Activated CD4-positive, alpha-beta T cell treated with anti-CD3 and anti-CD28 coated beads, Interleukin-2, amount 50 U/mL, for 24 hours (primary cell): ENCODE measurements at places on chromosomes 6 and 20.

GRCh38 chr6:29797135-29797534, 30.5 kb upstream of the HLA-G start:
- no peak for DNase-seq

GRCh38 chr6:131042664-131043063, 20.4 kb downstream of the EPB41L2 start:
- DNase-seq: no peak

- DNase-seq: no peak
These were observed 10.2 kb downstream of the BMP7 start for GRCh38 chr20:57256205-57256604.

DNA sequence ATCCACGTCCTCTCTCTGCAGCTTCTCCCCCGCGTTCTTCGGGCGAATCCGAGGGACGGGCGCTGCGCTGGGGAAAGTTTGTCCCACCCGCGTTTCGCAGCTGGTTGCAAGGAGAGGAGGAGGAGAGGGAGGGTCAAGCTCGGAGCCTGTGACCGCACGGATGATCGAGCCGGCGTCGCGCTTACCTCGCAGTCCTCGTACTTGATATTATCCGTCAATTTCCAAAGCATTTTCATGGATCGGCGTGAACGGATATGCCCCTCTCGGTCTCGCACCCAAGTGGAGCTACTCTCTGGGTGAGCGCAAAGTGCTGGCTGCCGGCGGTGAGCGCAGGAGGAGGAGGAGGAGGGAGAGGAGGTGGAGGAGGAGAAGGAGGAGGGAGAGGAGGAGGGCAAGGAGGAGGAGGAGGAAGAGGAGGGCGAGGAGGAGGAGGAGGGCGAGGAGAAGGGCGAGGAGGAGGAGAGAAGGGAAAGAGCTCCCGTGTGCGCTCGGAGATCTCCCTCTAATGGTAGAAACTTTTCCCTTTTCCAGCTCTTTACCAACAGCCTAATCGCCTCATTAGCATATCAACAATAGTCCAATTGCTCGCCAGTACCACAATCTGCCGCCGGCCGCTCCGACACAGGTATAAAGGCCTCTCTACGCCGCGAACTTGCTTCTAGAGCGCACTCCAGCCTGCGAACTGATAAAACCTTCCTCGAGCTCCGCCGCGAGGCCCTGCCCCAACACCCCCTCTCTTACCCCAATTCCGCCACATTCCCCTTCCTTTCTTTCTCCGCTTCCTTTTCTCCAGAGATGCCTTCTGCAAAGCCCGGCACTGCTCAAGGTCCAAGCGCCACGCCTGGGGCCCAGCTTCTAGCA, at the start of gene TFAP2A:
TSS of gene TFAP2A (minus strand) at position 319 of the 861 bp plus-strand sequence. CDS start at position 236, 83 bp downstream.
- no peak for DNase-seq

DNA sequence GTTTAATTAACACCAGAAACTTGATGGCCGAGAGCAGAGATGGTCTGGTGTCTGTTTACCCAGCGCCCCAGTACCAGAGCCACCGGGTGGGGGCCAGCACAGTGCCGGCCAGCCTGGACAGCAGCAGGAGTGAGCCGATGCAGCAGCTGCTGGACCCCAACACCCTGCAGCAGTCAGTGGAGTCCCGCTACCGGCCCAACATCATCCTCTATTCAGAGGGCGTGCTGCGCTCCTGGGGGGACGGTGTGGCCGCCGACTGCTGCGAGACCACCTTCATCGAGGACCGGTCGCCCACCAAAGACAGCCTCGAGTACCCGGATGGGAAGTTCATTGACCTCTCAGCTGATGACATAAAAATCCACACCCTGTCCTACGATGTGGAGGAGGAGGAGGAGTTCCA, 73.7 kb downstream of the SYNDIG1 start:
- no peak for DNase-seq

DNA sequence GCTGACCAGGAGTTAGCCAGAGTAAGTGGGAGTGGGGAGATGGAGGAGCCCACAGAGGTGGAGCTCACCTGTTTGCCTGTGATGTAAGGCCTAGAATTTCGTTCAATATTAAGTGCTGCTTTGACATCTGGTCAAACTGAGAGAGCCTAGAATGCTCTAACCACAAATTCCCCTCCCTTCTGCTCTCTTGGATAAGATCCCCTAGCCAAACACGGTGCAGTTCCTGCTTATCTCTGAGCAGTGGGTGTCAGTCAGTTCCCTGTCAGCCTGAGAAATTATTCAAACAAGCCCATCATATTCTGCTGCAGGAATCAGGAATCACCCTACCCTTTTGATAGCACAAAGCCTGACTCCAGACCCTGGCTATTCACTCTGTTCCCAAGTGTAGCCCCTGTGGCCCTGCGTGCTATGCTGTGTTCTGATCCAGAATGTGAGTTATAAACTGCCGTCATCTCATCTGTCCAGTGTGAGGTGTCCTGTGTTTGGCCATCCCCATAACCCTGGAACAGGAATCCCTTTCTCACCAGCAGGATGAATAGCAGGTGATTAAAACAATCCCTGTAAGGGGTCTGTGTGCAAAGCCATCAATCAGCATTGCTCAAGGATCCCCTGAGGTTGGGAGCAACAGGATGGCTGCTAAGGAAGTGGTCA, 31.8 kb upstream of the ZNF133 start:
- DNase-seq: no peak

DNA sequence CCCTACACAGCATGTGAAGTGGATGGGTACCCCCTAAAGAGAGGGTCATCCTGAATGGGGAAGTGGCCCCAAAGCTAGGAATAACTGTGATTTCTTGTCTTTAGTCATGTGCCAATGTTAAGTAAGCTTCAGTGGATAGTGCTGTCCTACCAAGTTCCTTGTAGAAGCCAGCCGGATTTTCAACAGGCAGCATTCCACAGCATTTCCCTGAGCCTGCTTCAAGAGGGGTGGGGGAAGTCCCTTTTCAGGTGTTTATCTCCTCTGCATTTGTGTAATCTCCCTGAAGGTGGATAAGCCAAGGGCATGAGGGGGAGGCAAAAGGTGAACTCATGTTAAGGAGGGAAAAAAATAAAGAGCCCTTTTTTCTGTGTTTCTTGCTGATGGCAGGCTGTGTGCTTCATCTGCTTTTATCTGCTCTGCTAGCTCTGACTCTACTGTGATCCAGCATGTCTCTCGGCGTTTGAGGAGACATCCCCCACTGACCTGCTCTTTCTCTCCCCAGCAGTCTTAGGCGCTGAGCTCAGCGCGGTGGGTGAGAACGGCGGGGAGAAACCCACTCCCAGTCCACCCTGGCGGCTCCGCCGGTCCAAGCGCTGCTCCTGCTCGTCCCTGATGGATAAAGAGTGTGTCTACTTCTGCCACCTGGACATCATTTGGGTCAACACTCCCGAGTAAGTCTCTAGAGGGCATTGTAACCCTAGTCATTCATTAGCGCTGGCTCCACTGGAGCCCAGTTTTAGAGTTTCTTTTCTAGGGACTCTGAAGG, 1.9 kb downstream of the EDN1 start:
- no peak for DNase-seq

GRCh38 chr20:62958388-62959100, 6.0 kb downstream of the SLC17A9 start:
- no peak for DNase-seq

DNA sequence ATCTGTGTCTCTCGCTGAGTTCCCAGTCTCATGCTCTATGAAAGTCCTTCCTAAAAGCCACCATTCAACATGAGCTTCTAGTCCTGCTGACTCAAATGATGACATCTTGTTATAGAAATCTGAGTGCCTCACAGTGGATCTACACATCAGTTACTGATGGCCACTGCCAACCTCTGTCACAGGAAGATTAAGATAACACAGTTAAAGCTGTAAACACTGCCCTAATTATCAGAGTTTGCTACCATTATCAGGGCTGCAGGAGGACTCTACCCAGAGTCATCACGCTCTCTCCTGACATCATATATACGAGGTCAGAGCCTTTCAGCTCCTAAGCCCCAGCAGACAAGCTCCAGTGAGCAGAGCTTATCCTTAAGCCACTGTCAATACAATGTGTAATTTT, 63.2 kb downstream of the HIVEP2 start:
- no peak for DNase-seq

GRCh38 chr6:133341607-133342158, 100.5 kb downstream of the EYA4 start:
- no peak for DNase-seq

DNA sequence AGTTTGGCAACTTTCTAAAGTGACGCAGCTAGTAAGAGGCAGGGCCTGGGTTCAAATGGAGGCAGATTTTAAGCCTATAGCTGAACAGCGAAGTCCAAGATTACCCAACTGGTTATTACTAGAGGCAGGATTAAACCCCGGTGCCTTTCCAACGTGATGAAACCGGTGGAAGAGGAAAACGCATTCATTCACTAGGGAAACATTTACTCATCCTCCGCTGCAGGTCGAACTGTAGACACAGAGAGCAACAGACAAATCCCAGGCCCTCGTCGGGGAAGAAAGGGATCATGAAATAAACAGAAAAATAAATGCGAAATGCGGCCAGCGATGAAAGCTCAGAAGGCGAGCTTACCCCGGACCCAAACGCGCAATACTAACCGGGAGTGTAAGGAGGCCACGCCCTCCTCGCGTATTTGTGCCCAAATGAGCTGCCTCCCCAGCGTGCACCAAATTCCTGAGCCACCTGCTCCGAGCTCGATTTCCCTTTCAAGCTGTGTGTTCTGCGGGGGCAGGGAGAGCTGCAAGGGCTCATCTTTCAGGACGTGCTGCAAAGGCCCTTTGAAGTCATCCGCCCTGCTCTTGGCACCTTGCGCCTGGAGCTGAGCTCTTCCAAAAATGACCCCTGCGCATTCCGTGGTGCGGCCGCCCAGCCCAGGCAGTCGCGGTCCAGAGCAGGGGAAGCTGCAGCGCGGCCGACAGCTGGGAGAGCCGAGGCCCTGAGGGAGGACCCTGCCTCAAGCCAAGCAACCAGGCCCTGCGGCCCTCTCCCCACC, 46.9 kb downstream of the PDYN start:
- no peak for DNase-seq

DNA sequence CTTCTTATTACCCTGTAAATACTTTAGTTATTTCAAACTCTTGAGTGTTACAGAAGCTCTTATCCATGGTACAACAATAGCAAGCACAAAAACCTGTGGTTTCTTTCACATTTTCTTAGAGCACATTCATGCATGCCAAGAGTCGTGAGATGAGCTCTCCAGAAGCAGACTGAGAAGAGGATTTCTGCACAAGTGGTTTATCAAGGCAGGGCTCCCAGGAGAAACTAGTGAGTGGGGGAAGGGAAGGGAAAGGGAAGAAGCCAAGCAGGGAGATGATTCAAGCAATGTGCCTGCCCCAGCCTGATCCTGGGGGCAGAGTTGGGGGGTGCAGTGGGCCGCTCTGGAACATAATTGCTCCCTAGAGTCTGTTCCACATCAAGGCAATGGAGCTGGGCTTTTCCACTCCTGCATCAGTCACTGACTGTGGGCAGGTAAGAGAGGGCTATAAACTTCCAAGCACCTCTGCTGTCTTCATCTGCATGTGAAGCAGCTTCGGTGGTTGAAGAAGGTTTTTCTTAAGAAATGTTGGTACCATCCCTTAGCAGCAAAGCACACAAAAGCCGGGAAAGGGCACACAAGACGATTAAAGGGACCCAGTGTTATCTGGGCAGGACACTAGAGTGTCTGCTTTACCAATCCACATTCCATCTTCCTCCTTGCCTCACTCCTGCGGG, 152.1 kb downstream of the PLCB4 start:
- DNase-seq: no peak

GRCh38 chr6:97717086-97717485, 434.1 kb upstream of the MMS22L start:
- DNase-seq: no peak

- DNase-seq: no peak
These were observed 18.3 kb downstream of the CAPN11 start for GRCh38 chr6:44176762-44177509.

DNA sequence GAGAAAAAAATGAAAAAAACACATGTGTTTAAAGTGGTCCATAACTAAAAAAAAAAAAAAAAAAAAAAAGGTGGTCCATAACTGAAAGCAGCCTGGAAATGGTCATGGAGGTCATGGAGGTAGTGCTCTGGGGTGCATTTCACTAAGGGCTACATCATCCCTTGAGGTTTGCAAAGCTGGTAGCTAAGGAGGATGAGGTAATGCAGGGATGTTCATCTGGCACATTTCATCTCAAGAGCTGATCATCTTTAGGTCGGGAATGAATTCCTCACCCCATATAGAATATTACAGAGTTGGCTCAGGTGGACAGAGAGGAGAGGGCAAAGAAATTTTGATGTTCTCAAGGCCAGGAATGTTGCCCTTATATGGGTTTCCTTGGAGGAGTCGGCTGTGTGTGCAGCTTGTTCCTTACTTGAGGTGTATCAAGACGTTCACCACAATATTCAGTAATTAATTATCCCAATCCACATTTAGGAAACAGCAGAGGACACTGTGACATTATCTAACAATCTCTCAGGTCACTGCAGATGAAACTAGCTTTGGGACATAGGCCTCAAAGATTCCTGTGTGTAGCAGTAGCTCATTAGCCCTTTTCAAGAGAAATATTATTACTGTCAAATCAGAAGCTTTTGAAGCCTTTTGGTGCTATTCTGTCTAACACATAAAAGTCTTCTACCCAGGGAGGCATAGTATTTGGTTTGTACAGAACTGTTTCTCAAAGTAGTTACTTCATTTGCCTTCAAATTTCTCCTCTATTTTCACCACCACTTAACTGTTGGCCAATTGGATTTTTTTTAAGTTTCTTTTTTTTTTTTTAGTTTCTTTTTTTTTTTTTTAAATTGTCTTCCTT, 46.8 kb downstream of the CYP24A1 start:
- DNase-seq: no peak

DNA sequence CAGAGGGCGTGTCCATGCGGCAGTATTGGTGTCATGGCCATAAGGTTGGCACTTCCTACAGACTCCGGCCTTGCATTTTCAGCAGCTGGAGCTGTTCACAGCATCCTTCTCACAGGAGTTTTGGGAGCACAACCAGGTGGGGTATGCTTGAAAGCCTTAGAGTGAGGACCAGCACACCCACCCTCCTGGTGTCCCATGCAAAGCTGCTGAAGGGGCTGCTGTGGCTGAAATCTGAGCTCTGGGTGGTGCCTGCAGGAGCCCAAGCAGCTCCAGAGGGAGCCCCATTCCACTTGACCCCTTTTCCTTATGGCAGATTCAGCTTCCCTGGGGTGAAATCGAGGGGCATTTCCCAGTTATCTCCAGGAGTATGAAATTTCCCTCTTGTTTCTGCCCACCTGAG, 74.0 kb upstream of the BHLHE23 start:
- DNase-seq: no peak

DNA sequence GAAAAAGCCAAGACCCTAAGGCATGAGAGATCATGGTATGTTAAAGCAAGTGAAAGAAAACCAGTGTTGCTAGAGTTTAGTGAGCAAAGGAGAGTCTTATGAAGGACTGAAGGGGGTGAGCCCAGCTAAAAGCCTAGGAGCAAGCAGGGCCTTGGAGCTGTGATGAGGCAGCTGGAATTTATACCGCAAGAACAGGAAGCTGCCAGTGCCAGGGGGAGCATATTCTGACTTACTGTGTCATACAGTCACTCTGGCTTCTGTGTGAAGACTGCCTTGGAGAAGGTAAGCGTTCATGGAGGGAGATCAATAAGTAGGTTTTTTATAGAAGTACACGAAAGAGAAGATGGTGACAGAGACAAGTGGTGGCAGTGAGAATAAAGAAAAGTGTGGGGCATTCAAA, 308.9 kb upstream of the THEMIS start:
- DNase-seq: no peak

GRCh38 chr6:79416931-79417330, 120.3 kb downstream of the LCA5 start:
- no peak for DNase-seq

- DNase-seq: no peak
These were observed 70.9 kb downstream of the REV3L start for GRCh38 chr6:111411978-111412566.

- no peak for DNase-seq
These were observed 113.9 kb downstream of the SLC22A3 start for GRCh38 chr6:160462116-160462515.
